Effector CD4-positive, alpha-beta T cell (primary cell): ENCODE measurements at places on chromosomes 7 and 10.

DNA sequence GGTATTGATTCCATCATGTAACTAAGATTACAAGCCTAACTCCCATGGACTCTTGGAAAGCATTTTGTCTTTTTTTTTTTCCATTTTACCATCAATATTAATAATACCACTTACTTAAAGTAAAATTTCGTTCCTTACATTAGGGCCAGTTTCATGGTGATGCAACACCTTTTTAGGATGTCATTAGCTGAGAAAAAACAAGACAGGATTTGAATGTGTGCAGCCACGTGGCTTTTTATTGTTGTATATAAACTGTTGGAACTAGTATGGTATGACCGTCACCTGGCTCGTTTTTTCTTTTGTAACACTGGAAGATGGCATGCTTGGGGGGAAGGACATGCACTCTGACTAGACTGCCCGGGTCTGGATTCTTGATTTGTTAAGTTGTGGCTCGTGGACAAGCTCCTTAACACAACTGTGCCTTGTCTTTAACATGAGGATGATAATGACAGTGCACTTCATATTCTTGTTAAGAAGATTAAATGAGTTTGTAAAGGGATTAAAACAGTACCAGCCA is 42.1 kb downstream of the ARHGAP21 start:
- no peak for DNase-seq

GRCh38 chr10:44396671-44397191 is 11.8 kb upstream of the CXCL12 start:
- no peak for DNase-seq

DNA sequence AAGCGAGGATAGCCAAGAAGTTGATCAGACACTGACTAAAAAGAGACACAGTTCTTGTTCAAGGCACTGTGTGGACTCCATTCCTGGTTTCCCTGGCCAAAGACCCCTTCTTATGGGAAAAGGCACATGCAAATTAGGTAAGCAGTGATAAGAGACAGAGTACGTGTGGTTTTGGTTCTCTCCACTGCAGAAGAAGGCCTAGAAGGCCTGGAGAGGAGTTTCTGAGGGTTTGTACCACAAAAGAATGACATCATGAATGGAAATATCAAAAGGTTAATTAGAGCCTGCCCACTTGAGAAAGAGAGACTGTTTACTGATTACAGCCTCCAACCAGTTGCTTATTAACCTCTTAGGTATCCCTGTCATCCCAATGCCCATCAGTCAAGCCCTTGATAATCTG is 137.5 kb downstream of the ZNF365 start:
- no peak for DNase-seq

DNA sequence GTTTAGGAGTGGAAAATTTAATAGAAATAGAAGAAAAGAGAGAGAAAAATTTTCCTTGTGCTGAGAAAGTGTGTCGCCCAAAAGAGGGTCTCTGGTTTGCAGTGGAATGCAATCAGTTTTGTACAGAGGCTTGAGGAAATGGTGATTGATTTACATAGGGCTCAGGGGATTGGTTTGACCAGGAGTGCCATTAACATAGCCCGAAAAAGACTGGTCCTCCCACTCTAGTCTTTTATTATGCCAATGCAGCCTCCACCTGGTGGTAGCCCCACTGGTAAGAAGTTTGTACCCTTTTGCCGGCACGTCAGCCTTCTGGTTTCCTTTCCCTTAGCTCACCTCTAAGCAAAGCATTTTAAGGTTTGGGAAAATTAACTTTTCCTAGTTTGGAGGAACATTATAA is 885.3 kb downstream of the XPNPEP1 start:
- no peak for DNase-seq

DNA sequence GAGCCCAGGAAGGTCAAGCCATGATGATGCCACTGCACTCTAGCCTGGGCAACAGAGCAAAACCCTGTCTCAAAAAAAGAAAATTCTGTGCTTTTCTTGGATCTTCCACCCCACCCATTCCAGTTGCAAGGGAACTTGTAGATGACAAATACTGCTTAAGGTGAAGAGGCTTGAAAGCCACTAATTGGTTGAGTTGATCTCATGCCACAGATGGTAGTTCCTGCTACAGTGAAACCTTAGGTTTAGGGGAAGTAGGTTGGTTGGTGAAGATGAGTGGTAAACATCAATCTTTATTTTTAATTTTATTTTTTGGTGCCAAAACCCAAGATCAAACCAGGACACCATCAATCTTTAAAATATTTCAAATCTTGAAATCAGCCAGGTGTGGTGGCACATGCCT is 2.9 kb upstream of the GDI2 start:
- DNase-seq, result no peak

DNA sequence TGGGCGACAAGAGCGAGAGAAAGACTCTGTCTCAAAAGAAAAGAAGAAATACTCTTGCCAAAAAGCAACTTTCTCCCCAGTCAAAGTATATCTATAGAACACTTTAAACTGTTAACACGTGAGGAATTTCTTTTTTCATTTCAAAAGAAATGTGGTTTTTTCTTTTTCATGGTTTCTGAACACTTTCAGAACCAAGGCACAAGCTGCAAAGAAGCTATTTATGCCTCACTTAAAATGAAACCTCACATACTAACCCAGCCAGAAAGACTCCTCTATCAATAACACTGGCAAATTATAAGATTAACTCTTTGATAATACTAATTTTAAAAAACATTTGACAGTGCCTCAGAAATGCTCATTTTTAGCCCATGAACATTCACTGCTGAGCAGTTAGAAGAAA is 20.9 kb downstream of the TBX20 start:
- DNase-seq, result no peak

- DNase-seq, result no peak
Observed at GRCh38 chr7:81783818-81784217, 14.0 kb upstream of the HGF start.

DNA sequence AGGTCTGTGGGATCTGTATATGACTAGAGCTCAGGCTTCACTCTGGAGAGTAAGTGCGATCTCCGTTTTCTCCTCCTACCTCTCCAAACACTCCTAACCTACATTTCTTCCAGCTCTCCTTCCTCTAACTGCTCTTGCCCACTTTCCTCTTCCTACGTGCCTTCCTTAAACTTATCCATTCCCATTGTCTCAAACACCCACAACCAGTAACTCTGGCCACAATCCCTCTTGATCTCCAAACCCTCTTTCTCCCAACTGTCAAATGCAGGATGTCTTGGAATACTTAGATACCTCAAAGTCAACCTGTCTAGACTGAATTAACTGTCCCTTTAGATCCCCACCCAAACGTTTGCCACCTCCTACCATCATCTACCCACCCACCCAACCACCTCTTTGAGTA is 213.7 kb upstream of the KMT2E start:
- DNase-seq, result no peak

GRCh38 chr7:101691822-101692384 is 62.8 kb upstream of the MYL10 start:
- DNase-seq, result no peak

DNA sequence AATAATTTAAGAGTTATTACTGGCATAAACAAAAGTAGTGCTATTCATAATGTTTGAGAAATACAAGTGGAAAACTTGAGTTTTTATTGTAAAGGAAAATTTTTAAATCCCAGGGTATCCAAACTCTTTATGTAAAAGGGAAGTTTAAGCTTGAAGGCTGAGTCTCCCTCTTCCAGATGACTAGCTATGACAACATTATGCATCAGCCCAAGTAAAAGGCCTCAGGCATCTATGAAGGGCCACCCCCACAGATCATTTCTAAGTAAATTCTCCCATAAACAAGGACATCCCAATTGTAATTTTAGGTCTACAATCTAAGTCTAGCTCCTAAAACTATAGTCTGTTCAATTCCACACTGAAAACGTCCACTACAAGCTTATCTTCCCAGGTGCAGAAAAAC is 166.2 kb upstream of the STEAP1 start:
- no peak for DNase-seq

- no peak for DNase-seq
Observed at GRCh38 chr10:484441-484924, 205.0 kb downstream of the DIP2C start.

GRCh38 chr10:48445932-48446331 is 139.5 kb downstream of the MAPK8 start:
- no peak for DNase-seq

DNA sequence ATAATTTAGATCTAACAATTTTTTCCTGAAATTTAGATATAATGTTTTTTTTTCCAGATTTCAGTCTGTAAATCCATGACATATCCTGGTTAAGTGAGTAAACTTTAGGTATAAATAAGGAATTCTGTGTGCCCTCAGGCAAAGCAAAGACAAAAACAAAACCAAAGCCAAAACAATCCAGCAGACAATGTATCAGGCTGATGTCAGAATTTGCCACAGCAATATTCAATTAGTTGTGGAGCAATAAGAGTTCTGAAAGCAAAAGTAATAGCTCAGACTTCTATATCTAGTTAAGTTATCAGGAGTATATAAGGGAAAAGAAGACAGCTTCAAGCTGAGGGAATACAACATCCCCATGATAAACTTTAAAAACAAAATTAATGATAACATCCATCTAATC is 82.0 kb downstream of the MKX start:
- no peak for DNase-seq

DNA sequence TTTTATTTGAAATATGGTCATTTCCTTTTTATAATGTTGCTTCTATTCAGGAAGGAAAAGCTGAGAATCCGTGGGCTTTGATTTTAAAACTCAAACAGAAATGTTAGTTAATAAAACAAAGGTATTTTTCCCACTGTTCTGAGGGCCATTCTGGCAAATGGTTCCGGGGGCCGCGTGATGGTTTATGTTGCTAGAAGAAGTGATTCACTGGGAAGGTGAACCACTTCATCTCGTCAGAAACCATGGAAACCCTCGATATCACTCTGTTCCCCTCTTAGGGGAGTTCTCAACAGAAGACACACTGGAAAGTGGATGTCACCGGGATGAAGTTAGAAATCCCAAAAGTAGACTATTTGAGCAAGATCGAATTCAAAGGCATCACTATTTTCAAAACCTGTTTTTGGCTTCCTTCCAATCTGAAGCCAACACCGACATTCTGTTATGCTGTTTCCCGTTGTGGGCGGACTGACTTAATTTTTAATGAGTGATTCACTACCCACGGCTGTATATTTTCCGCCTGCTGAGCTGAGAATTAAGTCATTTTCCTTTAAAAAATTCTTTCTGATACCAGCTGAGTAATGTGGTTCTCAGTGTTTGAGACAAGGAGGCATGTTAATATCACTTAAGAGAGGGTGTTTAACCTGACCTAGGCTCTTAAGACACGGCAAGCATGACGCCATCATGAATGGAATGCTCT is 84.1 kb downstream of the PTPRE start:
- peak; percentile 24 for DNase-seq

DNA sequence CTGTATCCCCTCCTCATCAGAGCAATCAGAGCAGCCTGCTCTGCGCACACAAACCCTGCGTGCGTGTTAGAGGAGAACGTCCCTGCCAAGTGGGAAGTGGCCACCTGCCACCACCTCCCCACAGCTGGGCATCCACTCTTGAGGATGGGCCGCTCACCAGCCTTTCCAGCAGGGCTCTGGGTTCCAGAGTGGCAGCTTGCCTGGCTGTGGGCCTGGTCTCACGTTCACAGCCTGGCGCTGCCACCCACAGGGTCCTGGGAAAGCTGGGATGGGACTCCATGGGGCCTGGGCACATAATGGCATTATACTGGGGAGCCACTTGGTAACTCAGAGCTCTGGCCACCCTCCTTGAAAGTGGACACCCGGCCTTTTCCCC is 151.1 kb upstream of the PPP2R2D start:
- no peak for DNase-seq

- no peak for DNase-seq
Observed at GRCh38 chr10:111087331-111087756, 10.5 kb downstream of the ADRA2A start.

DNA sequence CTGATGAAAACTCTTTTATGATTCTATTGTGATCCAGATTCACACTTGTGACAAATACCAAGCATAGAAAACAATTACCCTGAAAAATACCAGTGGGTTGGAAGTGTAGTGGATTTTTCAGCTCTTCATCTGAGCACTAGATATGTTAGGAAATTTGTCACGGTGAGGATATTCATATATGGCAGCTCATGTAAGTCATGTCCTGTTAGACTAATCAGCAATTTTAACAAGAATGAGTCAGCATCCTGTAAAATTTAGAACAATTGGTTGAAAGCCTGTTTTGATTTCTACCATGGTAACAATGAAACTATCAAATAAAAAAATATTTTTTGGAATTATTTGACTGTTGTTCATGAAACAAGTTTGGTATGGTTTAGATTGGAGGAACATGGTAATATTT is 334.3 kb downstream of the CACNA2D1 start:
- no peak for DNase-seq
